ENCODE measurements at places on chromosomes 5 and 9. TPM values are rescaled to one million over a fixed set of nuclear protein-coding genes. Genes with fewer than 3 reads are reported as not detected.
A peak's percentile ranks its signal among the peaks of the same experiment; 100 is the strongest.

DNA sequence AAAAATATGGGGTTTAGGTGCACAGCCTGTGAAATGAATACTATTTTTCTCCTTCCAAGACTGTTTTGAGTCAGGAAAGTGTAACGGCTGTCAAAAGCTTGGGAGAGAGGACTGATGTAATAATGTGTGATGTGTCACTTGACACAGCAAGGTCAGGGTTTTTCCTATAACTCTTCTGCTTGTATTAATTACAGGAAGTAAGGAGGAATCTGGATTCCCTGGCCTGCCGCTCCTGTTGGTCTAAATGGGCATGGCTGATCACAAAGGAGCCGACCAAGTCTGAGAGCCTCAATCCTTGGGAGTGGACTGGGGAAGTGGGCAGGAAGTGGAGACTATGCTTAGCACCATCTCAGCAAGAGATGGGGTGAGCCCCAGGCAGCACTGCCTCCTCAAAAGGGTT lies 16.7 kb upstream of the SLC28A3 start:
- DNase-seq: no peak

FSD1L gene
- 17.6 TPM for total RNA-seq

DNA sequence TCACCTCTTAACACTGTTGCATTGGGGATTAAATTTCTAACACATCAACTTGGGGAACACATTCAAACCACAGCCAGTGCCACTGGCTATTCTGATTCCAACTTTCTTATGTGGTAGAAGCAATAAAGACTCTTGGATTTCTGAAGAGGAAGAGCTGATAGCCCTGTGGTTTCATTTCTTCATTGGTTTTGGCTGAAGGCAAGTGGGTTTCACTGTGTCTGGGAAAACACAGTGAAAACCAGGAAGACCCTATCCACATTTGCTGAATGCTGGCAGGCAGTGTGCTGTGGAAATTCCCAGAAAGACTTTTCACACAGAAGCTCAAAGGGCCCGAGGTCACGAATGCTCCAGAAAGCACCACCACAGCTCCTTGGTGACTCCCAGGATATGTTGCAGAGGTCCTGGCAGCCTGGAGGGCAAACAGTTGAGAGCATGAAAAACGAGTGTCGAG lies 67.1 kb downstream of the DAPK1 start:
- peak; percentile 61 for DNase-seq

DNA sequence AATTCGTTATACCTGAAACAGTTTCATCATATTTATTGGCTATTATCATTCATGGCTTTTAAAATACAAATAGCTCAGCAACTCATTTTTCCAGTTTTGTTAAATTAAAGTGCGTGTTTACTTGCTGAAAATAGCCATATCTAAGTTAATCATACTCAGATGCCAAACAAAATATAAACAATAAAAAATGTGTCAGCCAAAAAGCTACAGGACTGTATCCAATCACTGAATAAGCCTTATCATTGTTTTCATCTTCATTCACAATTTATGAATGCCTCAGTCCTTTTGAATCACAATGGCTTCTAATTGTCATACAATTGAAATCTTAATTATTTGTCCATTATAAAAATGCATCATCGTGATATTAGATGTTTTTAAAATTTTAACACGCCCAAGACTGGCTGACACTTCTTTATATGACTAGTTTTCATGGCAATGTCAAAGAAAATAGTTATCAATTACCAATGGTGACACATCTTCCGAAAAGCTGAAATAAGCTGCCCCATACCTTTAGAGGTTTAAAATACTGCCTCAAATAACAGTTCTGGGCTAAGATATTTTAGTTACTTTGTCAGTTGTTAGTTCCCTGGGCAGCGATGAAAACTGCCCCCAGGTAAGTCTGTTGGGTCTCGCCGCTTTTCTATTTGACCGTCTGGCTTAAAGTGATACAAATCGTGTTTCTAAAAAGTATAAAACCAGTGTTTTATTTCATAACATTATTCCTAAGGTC lies 1.8 kb downstream of the NFIB start:
- DNase-seq: no peak

DNA sequence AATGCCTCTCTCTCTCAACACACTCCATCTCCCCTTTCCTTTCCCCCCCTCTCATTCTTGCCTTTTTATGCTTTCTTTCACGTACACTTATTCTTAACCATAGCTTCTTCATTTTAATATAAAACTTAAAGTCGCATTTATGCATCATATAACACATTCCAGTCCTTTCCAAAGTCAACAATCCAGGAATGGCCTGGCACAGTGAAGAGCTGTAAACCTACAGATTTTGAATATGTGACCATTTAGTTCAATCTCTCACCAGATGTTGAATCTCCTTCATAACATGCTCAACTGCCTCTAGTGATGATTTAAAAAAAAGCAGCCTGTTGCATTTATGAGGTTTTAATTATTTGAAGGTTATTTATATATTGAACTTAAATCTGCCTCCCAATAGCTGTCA lies 186.2 kb upstream of the GRAMD2B start:
- no peak for DNase-seq

GRCh38 chr9:116027951-116028350 lies 125.6 kb upstream of the PAPPA start:
- peak; percentile 40 for DNase-seq

DNA sequence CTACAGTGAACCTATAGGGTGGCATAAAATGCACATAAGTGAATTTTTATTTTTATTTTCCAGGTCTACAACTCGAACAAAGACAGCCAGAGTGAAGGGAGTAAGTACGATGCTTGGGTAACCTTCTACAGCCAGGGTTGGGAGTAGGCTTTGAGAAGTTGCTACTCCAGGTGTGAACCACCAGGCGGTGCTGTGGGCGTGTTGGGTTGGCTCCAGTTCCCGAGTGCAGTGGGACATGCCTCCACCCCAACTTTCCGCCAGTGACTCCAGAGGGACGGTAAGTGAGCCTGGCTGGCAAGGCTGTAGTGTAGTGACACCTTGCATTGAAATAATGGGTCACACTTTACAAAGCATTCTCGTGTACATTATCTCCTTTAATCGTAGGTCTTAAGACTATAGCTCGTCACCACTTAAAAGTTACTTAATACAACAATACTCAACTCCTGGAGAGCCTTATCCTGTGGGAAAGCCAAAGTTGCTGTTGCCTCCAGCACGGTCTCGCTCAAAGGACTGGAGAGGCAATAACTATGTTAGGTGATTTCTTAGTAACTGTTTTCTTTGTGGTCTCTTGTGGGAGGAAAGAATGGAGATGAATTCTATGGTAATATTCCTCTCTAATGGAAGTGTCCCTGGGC lies 244.0 kb downstream of the ARHGAP26 start:
- DNase-seq: peak; percentile 22

DNA sequence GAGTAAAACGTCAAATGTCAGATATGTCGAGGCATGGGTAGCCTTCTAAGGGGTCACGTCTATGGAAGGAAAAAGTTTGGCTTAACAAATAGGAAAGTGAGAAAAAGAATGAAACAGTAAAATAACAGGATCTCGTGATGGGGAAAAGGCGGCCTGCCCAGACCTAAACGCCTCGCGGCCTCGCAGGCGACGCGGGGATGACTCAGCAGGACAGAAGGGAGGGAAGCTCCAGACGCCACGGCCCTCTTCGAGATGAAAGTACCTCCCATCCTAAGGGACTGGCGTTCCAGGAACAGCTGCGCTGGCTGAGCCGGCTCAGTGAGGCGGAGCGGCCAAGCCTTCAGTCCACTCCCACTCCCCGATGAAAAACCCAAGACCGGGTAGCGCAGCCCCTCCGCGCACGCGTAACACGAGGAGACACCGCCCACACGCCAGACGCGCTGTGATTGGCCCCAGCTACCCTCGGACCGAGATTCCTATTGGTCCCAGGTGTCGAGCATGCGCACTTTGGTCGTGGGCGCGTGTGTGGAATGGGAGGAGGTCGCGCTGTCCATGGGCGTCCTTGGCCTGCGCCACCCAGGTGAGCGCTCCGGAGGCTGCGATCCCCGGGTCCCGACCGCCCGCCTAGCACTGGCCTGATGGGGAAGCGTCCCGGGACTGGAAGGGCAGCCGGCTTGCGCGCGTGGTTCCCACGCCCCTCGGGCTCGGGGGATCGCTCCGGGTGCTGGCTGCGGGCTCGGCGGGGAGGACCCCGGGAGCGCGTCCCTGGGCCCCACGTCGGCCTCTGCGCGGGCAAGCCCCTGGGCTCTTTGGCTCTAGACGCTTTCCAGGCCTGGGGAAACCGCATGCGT lies 588.5 kb downstream of the MTRR start:
- peak; percentile 100 for DNase-seq

- no peak for DNase-seq
Observed at GRCh38 chr5:149652697-149653096, 71.4 kb downstream of the ARHGEF37 start.

DNA sequence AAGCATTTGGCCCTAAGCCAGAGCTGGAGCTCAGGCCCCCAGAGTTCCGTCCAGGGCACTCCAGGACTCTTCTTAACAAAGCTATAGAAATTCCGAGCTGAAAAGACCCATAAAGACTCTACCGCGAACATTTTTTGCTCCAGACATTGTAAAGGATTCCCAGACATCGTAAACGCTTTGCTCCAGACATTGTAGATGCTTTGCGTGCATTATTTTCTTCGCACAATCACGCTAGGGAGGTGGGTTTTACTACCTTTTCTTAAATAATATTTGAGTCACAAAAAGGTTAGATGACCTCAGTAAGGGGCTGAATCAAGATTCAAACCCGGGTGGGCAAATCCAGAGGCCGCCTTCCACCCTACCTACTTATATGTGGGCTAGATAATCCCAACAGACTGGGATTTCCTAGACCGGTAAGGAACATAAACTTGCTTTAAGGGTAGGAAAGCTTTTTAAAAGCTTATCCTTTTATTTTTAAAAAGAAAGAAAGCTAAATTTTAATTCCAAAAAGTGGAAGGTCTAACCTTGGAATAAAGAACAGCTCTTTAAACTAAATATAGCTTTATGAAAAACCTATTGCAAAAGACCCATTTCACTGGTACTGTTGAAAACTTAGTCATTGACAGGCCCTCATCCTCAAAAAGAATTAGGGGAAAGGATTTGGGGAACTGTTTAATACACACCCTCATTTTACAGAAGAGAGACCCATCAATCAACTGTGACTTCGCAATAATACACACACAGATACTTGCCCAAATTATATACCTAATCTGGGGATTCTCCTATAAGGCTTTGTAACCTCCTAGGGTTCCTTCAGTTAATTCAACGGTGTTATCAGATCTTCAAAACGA lies 822 bp upstream of the TNIP1 start:
- DNase-seq: no peak
